ENCODE measurements at places on chromosomes 4 and X.
A peak's percentile ranks its signal among the peaks of the same experiment; 100 is the strongest.

DNA sequence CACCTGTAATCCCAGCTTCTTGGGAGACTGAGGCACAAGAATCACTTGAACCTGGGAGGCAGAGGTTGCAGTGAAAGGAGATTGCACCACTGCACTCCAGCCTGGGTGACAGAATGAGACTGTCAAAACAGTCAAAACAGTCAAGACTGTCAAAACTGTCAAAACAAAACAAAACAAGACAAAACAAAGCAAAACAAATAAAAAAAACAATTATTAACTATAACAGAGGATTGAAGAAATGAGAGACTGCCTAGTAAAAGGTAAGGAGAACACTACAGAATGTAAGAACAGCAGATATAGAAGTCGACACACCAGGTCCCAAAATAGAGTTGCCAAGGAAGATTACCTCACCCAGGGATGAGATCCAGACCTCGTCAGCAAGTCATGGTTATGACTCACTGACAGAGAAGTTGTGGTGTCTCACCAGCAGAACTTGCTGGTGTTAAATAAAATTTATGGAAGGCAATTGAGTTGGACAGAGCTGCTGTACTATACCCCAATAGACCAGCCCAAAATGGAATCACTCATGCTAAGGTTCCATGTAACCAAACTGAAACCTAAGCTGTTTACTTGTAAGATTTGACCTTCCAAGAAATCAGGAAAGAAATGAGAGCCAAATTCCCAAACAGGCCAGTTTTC lies 32.1 kb upstream of the GK start:
- DNase-seq, result peak; percentile 74

DNA sequence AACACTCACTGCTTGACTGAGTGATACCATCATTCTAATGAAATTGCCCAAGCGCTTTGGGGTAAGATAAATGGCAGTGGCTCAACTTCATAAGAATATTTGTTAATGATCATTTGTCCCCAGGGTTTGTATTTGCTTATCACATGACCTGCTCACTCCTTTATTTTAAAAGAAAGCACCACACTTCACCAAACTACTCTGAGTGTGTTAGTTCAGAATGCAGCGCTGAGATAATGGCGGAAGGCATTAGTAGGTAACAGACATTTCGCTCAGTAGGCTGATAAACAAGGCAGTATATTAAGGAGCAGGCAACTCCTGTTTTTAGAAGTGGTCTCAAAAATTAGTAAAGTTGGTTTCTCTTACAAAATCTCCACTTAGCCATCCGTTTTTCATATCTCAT lies 1.6 kb downstream of the SNX25 start:
- no peak for DNase-seq

GRCh38 chr4:185730849-185731608 lies 81.0 kb downstream of the SORBS2 start:
- DNase-seq, result no peak

GRCh38 chr4:169236873-169237626 lies 33.7 kb downstream of the SH3RF1 start:
- DNase-seq, result no peak

DNA sequence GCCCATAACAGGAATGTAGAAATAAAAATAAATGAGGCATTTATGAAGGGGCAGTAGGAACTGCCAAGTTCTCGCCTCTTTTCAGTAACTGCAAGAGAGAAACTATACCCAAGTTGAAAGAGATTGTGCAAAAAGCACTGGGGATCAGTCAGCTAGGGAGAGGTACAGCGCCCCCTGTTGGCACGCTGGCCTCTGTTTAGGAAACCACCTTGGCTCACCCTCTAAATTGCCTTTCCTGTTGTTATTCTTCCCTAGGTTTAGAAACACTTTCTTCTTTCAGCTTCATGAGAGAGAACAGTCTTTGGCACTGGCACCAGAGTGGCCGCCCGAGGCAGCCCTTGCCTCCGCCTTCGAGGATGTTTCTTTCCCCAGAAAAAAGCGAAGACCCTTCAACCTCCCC lies 348.5 kb downstream of the MID1IP1 start:
- DNase-seq, result peak; percentile 16

- DNase-seq, result peak; percentile 8
Observed at GRCh38 chr4:135120195-135120594, 918.6 kb upstream of the PABPC4L start.

DNA sequence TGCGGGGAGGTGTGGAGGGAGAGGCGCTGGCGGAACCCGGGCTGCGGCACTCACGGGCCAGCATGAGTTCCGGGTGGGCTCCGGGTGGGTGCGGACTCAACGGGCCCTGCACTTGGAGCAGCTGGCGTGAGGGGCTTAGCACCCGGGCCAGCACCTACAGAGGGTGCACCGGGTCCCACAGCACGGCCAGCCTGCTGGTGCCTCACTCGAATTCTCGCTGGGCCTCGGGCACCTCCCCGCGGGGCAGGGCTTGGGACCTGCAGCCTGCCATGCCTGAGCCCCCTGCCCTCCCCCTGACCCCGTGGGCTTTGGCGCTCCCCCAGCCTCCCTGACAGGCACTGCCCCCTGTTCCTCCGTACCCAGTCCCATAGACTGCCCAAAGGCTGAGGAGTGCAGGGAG lies 10.8 kb upstream of the CAMK2D start:
- no peak for DNase-seq

DNA sequence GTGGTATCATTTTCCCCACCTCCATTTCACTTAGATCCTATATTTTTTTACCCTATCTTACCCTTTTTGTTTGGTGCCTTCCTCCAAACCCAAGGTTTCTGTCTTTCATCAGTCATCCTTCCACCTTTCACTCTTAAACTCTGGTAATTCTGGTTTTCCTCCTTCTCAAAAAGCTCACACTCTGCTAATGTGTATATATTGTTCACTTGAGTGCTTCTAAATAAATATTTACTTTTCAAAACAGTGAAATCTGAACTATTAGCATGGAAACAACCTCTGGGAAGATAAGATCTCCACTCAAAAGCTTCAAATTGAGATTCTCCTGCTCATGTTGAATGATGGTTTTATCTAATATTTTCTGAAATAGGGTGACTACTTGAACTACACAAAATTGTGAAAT lies 21.5 kb downstream of the XIAP start:
- DNase-seq, result no peak
